ENCODE measurements at places on chromosomes 3 and 15.
A peak's percentile ranks its signal among the peaks of the same experiment; 100 is the strongest.

- no peak for DNase-seq
Measured at GRCh38 chr3:190132371-190132770, 11.7 kb upstream of the P3H2 start.

- DNase-seq = peak; percentile 55
Measured at GRCh38 chr15:34725556-34725955, 29.2 kb downstream of the GJD2 start.

GRCh38 chr3:186520957-186521842 lies 23.0 kb downstream of the CRYGS start:
- DNase-seq = peak; percentile 67

DNA sequence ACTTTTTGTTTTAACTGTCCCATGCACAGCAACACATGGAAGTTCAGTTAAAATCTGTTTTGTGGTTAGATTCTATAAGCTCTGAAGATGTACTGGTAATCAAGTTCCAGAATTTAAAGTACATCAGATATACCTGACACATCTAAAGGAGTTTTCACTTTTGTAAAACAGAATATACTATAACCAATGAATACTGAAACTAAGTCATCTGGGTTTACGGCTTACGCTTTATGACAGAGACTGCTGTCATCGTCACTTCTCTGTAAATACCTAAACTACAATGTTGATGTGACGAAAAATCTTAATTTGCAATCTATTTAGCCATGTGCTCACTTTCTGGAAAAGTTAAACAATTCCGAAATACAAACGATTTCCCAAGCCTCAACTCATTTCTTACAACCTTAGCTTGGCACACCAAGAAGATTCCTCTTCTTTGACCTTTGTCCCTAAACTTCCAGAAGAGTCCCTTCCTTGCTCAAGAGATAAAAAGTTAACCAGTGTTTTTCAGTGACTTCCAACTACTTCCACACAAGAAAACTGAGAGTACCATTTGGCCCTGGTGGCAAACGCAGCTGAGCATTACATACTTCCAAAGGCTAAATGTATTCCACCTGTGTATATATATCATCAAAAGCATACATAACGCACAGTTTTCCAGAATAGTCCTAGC lies 56.8 kb upstream of the NEK10 start:
- DNase-seq = no peak

GRCh38 chr15:45587863-45588170 lies 638 bp downstream of the BLOC1S6 start:
- DNase-seq = no peak

DNA sequence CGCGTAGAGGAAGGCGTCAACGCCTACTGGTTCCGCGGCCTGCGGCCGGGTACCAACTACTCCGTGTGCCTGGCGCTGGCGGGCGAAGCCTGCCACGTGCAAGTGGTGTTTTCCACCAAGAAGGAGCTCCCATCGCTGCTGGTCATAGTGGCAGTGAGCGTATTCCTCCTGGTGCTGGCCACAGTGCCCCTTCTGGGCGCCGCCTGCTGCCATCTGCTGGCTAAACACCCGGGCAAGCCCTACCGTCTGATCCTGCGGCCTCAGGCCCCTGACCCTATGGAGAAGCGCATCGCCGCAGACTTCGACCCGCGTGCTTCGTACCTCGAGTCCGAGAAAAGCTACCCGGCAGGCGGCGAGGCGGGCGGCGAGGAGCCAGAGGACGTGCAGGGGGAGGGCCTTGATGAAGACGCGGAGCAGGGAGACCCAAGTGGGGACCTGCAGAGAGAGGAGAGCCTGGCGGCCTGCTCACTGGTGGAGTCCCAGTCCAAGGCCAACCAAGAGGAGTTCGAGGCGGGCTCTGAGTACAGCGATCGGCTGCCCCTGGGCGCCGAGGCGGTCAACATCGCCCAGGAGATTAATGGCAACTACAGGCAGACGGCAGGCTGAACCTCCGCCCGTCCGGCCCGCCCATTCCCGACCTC lies 4.1 kb downstream of the ISLR2 start:
- DNase-seq = no peak

DNA sequence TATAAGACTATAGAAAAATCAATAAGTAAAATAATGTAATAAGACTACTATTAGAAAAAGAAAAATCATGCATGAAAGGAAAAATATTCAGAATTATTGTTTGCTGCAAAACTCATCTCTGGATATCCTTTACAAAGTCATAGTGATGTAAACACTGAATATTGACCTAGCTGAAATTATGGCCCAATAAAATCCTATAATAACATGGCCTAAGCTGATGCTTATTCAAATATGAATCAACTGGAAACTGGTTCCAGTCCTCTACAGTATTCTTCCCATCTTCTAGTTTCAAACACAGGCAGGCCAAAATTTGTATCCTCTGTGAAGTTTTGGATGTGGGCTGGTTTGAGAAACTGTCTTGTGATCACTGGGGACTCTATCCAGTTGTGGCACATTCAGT lies 134.5 kb downstream of the CNTN3 start:
- DNase-seq = no peak

GRCh38 chr15:69150841-69151240 lies 9.6 kb upstream of the GLCE start:
- no peak for DNase-seq

GRCh38 chr15:60076582-60077276 lies 72.6 kb downstream of the FOXB1 start:
- DNase-seq = no peak

- no peak for DNase-seq
Measured at GRCh38 chr3:52176180-52176752, 21.7 kb upstream of the ALAS1 start.

GRCh38 chr3:8456412-8456811 lies 45.2 kb upstream of the LMCD1 start:
- no peak for DNase-seq

GRCh38 chr3:136725468-136725867 lies 26.7 kb downstream of the STAG1 start:
- DNase-seq = peak; percentile 14

DNA sequence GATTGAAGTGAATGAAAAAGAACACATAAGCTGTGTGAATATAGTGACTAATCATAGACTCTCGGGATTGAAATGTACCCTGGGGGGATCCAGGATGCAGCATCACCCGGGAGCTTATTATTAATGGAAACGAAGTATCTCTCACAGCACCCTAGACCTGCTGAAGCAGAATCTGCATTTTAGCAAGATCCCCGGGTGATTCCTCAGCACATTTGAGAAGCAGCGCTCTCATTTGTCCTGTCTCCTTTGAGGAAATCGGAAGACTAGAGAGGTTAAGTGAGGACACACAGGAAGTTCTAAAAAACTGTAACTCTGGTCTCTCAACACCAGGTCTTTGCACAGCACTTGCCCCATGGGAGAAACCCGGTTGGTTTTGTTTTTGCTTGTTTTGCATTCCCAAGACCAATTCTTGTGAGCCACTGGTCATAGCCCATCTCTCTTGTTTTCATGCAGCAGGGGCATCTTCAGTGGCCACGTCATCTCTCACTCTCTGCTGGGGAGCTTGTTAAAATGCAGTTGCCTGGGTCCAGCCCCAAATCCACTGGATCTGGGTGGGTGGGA lies 30.2 kb downstream of the ZNF710 start:
- no peak for DNase-seq

GRCh38 chr3:139132976-139133375 lies 88.3 kb upstream of the PRR23C start:
- peak; percentile 94 for DNase-seq

GRCh38 chr15:61227269-61227949 lies 1.7 kb downstream of the RORA start:
- DNase-seq = peak; percentile 62

DNA sequence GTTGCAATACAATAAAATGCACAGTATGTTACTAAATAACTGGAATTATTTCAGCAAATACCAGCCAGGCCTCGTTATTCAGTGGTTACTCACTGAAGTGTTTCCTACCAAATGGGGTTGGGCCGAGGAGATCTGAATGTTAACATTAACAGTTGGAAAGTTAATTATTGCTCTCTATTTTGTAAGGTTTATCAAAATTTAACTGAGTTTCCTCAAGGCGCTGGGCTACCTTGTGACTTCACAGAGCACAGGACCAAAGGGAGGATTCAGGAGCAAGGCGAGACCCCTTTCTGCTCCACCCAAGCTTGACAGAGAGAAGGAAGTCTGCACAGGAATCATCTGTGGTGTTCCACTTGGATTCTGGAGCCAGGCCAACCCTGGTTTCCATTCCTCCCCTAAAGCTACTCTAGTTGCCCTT lies 21.6 kb downstream of the ADAMTS9 start:
- no peak for DNase-seq

- no peak for DNase-seq
Measured at GRCh38 chr3:39383045-39383880, at the start of gene SLC25A38. TSS of gene SLC25A38 (plus strand) at chr3:39383370. CDS start at chr3:39383725, 355 bp downstream.

DNA sequence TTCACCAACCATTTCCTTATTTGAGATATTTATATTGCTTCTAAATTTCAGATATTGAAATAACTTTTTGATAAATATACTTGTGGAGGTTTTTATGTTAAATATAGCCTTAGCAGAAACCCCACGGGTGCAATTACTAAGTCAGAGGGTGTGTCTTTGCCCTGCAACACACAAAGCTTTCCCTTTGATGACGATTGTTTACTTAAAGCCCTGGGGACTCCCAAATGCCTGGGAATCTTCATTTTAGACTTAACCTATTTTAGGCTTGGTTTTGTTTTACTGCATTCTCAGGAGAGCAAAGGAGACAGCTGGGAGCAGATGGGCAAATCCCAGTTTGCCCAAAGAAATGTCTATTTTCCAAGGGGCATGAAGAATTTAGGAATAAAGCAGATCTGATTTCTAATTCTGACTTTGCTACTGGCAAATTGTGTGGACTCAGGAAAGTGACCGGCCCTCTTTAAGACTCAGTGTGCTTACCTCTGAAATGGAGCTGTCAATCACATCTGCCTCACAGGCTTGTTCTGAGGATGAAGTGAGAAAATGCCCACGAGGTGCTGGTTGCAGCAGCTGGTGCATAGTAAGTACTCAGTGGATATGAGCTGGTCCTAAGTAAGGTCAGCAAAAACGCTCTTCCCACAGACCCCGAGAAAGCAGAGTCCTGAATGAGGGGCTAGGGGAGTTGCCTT lies 49.3 kb upstream of the CA12 start:
- DNase-seq = no peak

DNA sequence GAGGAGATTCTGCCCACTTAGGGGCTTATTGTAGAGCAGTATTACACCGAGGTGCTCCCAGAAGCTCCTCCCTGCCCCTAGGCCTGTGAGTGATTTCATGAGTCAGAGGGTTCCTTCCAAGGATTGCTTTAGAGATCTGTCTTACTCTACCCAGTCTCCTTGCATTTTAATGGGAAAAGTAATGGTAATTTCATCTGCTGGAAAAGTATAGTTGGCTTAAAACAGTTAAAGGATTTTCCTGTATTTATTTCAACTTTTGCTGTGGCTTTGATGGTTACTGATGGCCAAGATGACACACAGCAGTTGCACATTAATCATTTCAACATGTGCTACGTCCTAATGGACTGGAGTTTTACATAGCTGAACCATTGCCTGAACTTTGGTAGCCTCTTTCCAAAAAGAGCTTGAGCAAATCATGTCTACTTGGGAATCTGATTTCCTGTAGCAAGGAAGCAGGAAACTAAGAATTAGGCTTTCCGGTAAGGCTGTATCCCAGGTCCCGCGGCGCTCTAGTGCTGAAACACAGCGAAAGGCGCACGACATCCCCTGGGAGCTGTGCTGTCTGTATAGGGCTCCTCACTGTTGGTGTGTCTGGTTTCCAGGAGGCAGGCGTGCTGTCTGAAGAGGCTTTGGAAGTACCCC lies 9.2 kb upstream of the PGPEP1L start:
- no peak for DNase-seq

- DNase-seq = no peak
Measured at GRCh38 chr15:27864719-27865118, 234.4 kb downstream of the OCA2 start.

DNA sequence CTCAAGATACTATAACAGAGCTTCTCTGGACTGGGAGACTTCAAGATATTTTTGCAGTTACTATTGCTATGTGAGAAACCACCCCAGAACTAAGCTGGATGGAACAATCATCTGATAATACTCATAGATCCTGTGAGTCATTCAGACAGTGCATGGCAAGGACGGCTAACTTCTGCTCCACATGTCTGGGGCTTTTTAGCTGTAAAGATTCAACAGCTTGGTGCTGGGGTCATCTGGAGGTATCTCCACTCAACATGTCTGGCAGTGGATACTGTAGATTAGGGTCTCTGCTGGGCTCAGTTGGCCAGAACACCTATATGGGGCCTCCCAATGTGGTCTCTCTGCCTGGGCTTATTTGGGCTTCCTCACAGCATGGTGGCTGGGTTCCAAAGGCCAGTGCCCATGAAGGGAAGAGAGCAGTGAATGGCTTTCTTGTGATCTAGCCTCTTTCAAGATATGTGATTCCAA lies 117.3 kb upstream of the SLC7A14 start:
- DNase-seq = no peak

DNA sequence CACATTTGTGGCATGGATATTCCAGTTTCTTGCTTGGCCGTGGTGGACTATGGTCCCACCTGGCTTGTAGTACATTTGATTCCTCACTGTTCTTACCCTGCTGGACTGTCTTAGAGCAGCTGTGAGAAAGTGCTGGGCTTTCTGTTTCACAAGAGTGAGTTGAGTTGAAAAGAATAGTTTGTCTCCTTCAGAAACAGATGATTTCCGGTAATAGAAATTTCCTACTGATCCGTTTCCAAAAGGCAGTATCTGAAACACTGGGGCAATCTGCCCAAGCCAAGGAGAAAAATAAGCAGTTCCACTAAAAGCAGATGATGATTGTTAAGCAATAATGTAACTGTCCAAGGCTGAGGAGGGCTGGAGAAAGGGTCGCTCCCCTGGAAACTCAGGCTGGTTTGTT lies 96.0 kb downstream of the SUCLG2 start:
- peak; percentile 82 for DNase-seq

DNA sequence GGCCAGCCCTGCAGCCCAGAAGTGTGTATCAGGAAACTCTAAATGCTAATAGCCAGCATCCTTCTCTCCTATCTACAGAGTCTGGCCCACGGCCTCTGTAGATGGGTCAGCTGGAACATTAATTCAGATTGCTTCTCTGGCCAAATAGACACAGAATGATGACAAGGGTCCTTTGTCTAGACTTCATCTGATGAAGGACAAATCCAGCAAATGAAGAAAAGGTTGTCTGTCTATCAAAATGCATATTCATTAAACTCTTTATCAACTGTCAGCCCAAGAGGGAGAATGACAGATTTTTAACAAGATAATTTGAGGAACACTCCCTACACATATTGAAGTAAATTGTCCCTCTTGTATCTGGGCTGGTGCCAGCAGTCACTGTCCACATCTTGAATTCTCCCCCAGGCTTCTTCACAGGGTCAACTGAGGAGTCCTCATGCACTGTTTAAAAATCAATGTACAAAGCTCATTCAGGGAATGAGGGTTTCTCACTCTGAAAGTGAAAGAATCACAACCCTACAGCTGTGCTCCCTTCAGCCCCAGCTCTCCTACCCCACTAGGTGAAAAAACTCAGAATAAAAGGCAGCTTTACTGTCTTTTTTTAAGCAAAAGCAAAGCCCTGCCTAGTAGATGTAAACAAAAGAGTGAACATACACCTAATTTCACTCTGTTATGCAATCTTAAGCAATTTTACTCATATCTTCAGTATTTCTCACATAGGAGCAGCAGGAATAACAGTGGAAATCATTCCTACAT lies 507.7 kb downstream of the IGSF11 start:
- DNase-seq = no peak

- DNase-seq = peak; percentile 67
Measured at GRCh38 chr15:85504749-85505676, 124.6 kb downstream of the AKAP13 start.

GRCh38 chr3:18657858-18658820 lies 233.0 kb upstream of the SATB1 start:
- DNase-seq = peak; percentile 0
